Activated naive CD4-positive, alpha-beta T cell (primary cell): ENCODE measurements at places on chromosomes 7 and 10.

DNA sequence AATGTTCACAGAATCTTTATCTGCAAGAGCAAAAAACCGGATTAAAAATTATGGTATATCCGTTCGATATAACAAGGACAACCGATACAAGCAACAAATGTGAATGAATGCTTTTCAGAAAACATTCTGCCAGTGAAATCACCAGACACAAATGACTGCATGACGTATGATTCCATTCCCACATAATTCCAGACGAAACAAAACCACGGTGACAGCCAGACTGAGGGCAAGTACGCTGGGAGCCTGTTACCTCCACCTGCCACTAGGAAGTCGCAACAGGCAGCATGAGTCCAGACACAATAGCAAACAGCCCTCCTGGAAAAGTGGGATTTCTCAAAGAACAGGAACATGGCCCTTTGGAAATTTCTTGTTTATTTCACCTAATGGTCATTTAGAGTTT lies 41.7 kb downstream of the MAD1L1 start:
- no peak for DNase-seq

DNA sequence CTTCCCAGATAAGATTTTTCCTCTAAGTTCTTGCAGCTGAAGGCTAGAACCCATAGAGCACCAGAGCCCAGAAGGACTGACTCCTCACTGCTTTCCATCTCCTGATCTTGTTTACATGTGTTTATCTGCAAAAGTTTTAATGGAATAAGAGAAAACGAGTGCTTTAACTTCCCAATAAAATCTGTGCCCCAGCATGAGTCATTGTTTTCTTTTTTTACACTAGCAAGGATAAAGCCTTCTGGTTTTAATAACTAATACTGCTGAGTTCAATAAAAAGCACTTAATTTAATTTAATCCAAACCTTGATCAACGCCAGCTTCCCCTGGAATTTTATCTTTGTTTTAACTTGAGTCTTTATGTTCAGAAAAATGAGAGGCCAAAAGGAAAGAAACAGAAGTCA lies 227.6 kb downstream of the HPSE2 start:
- no peak for DNase-seq

DNA sequence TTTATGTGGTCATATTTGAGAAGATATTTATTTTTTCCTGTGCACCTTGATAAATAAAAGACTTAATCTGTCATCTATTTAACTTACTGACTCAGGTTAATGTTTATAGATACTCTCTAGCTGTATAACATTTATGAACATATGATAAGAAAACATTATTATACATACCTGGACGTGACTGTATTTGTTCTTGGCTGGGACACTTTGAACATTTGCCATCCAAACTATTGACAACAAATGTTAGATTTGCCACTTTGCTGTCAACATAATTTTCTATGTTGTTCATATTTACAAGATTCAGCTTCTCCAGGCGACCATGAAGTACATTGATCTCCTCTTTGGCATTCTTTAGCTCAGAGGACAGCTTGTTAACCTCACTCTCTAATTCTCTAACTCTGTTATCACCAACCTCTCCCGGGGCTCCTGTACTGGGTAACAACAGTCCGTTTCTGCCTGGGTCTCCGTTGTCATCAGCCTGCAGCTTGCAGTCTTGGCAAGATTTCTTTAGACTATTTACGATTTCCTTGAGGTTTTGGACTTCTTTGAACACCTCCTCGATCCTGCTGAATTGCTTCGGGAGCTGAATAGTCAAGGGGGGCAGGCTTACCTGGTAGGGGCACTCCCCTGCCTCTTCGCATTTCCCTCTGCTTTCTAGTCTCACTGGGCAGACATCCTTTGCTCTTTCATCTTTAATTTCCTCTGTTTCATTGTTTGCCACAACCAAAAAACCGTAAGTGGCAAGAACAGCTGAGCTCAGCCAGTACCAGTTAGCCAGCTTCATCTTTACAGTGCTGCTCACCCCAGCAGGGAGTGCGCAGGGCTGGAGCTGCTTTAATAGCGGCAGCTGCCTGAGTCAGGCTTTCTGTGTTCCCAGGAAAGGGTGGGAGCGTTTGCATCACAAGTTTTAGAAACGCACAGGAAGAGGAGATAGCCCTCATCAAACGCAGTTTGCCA lies at the start of gene FGL2:
FGL2 (minus strand) TSS at position 807 of the 954 bp plus-strand sequence; CDS start at position 781, 26 bp downstream.
- DNase-seq = no peak

DNA sequence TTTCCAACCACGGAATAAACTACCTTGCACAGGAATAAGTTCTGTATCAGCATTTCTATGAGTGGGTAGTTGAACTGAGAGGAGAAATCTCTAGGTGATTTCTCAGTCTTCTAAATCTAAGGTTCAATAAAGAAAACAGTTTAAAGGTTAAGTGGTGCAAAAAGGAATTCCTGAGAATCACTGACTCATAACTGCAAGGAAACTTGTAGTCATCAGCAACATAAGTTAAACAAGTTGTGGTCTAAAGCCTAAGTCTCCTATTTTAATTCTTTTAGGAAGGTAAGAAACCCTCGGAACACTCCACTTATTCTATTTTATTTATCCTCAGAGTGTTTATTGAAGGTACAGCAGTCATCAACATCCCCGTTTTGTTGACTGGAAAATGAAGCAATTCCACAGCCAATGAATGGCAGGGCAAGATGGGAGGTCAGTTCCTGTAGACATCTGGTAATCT lies 92.4 kb upstream of the PIK3CG start:
- DNase-seq = no peak

- no peak for DNase-seq
Measured at GRCh38 chr7:36299823-36300341, 89.8 kb upstream of the ANLN start.

GRCh38 chr7:105776986-105777910 lies 99.2 kb downstream of the ATXN7L1 start:
- DNase-seq = no peak
